Nephron progenitor cell (in vitro differentiated cells): ENCODE measurements at places on chromosomes 2 and 18.

- no peak for DNase-seq
Measured at GRCh38 chr2:152481881-152482583, 147.1 kb downstream of the FMNL2 start.

- DNase-seq = no peak
Measured at GRCh38 chr2:159902722-159903121, 104.7 kb upstream of the CD302 start.

DNA sequence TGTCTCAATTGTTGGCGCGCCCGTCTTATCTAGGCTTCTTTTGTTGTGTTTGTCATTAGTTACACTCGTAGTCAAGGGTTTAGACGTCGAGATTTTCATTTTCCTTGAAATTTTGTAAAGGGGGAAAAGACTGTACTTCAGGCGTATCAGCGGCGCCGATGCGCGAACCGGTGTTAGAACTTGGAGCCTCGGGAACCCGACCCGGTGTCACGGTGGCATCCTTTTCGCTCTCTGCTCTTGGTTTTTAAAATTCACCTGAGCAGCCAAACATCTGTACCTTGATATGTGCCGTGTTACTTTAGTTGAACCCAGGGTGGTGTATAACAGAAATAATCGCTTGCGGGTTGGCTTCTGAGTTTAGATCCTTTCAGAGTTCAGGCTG is 643 bp downstream of the RMC1 start:
- DNase-seq = no peak

DNA sequence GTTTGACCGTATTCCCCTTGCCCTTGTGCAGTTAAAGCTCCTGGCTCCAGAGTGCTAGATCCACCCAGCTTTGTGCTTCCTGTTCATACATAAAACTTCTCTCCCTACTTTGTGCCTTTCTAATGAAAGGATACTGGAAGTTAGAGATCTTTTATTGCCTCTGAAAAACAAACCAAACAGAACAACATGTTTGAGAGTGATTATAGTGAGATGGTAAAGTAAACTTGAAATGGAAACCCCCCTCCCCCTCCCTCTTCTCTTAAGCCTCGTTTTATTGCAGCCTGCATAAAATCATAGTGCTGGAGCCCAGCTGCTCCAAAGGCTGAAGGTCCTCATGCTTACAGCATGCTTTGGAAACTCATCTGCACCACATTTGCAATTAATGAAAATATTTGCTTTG is 125.1 kb downstream of the TANC1 start:
- no peak for DNase-seq

- DNase-seq = no peak
Measured at GRCh38 chr2:30979822-30980245, 158.4 kb downstream of the GALNT14 start.

DNA sequence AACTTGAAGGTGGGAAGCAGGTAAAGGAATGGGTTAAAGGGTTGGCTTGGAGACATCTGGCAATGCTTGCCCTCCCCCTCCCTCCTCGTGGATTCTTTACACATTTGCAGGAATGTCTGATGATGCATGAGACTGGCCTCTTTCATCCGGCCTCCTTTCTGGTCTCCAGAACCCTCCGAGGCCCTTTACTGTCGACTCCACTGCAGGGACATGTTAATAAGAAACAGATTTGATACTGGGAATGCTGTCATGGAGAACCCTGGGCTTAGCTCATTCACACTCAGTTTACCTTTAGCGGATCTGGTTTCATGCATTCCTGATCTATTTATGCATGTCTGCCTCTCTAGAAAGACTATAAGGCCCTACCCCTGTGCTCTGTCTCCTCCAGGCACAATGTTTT is 238.7 kb downstream of the TGIF1 start:
- DNase-seq = no peak

- no peak for DNase-seq
Measured at GRCh38 chr2:217338306-217338916, 478.5 kb upstream of the TNP1 start.

- DNase-seq = no peak
Measured at GRCh38 chr2:23589220-23589647, 204.3 kb downstream of the KLHL29 start.

GRCh38 chr2:134413430-134413829 is 159.6 kb downstream of the MGAT5 start:
- DNase-seq = no peak

- DNase-seq = no peak
Measured at GRCh38 chr2:55844986-55845385, 78.6 kb downstream of the EFEMP1 start.

DNA sequence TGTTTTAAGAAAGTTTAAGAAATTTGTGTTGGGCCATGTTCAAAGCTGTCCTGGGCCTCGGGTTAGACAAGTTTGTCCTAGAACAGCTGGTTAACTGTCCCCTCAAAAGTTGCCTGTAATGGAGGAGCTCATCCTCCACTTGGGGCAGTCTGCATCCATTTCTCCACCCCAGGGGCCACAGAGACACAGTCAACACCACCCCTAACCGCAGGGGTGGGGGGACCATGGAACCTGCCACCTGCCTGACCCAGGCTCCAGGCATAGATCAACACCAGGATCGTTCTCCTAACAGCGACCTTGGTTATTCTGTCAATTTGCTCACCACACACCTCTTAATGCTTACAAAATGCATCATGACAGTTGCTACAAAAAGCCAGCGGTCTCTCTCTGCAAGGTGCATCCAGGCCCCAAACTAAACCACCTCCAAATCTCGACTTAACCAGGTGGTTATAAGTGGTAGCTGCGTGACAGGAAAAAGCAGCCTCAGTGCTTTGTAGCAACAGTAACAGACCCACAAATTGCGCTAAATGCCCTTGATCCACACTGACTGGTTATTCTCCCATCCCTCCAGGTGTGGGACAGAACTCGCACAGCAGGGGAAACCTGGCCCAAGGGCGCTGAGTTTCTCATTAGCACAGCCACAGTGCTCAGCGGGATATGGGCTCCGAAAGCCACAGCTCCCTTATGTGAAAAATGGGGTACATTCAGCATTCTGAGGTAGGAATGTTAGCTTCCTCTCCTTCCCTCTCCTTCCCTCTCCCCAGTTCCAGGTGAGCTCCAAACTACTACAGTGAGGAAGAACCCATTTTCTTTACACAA is 48.0 kb downstream of the HDLBP start:
- DNase-seq = no peak

DNA sequence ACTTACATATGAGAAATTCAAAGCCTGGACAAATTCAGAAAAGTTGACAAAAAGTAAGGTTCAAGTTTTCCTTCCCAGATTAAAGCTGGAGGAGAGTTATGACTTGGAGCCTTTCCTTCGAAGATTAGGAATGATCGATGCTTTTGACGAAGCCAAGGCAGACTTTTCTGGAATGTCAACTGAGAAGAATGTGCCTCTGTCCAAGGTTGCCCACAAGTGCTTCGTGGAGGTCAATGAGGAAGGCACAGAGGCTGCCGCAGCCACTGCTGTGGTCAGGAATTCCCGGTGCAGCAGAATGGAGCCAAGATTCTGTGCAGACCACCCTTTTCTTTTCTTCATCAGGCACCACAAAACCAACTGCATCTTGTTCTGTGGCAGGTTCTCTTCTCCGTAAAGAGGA is 17.0 kb downstream of the SERPINB8 start:
- no peak for DNase-seq
